Liver (tissue), 10 donors: ENCODE measurements at places on chromosomes 2 and 18.

DNA sequence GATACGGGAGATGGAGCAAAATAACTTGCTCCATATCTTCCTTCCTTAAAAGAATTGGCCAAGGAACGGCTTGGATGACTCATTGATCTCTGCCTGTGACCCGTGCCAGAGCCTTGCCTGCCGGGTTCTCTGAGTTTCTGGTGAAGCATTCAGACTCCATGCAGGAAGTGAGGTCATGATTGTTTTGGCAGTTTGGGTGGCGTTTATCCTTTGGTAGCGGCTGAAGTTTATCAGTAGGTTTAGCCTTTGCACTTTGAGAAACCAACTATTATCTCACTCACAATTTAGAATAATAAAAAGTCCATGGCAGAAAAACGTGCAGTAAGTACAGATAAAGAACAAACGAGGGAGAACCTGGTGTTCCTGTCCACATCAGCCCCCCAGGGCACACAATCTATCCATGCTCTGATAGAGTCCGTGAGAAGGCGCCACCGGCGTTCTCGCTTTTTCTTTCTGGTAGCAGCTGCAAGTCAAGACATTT is 15.0 kb upstream of the CTAGE1 start:
- DNase-seq, result no peak

- no peak for DNase-seq
Measured at GRCh38 chr2:12004713-12005112, 258.3 kb downstream of the LPIN1 start.

GRCh38 chr2:213104903-213105202 is 46.6 kb downstream of the IKZF2 start:
- no peak for DNase-seq

- no peak for DNase-seq
Measured at GRCh38 chr18:24201699-24202687, 63.1 kb downstream of the CABYR start.

- no peak for DNase-seq
Measured at GRCh38 chr18:8701546-8702118, 3.7 kb upstream of the MTCL1 start.
